ENCODE measurements at places on chromosomes 3 and 15. TPM values are rescaled to one million over a fixed set of nuclear protein-coding genes. Genes with fewer than 3 reads are reported as not detected.
A peak's percentile ranks its signal among the peaks of the same experiment; 100 is the strongest.

DNA sequence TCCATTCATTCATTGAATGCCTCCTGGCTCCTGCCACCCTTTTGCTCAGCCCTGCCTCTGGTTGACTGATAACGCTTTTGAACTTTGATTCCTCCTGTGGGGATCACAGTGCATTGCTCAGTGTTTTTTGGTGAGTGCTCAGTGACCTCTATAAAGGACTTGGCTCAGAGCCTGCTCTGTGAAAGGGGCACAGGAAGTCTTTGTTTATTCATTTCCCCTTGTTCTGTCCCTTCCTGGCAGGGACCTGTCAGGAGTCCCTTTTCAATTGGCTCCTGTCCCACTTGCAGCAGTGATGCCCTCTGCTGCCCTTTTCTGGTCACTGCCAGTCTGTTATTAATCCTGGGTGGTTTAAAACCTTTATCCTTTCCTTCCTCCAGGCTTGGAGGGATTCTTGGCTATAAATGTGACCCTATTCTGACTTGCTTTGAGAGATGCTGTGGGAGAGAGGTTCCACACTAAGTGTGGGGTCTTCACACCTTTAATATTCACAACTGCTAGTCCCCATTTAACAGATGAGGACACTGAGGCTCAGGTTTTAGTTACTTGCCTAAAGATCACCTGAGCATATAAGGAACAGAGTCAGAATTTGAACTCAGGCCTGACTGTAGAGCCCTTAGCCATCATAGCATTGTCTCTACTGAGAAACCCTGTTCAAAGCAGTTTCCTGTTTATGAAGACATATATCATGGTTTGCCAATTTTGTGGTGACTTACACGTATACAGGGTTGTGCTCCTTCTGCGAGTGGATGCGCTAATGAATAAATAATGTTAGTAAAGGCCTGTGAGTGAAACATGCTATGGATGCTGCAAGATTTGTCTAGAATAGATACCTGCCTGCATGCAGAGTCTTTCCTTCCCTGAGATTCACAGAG is 23.2 kb upstream of the TATDN2 start:
- H3K4me3 ChIP-seq = no peak overlapping the region
- no peak for DNase-seq
- H3K4me1 ChIP-seq = peaks cover 5% of the 10 kb centered on the region
- no peaks in the 10 kb centered on the region for H3K27me3 ChIP-seq

GRCh38 chr15:45773149-45773548 is 138.3 kb downstream of the SQOR start:
- no peak overlapping the region for H3K27ac ChIP-seq
- H3K36me3 ChIP-seq = no peaks in the 10 kb centered on the region

GRCh38 chr3:129460155-129460554 is 20.1 kb downstream of the IFT122 start:
- H3K27me3 ChIP-seq = no peaks in the 10 kb centered on the region
- H3K4me3 ChIP-seq = no peak overlapping the region
- H3K36me3 ChIP-seq = peaks cover 31% of the 10 kb centered on the region
- H3K27ac ChIP-seq = no peak overlapping the region
- DNase-seq = no peak

- H3K36me3 ChIP-seq = no peaks in the 10 kb centered on the region
- H3K4me3 ChIP-seq = no peak overlapping the region
- H3K27me3 ChIP-seq = no peaks in the 10 kb centered on the region
- peak overlapping the region; percentile 65 for H3K27ac ChIP-seq
- no peak for DNase-seq
These were observed 84.6 kb upstream of the DCBLD2 start for GRCh38 chr3:98986073-98986472.

DNA sequence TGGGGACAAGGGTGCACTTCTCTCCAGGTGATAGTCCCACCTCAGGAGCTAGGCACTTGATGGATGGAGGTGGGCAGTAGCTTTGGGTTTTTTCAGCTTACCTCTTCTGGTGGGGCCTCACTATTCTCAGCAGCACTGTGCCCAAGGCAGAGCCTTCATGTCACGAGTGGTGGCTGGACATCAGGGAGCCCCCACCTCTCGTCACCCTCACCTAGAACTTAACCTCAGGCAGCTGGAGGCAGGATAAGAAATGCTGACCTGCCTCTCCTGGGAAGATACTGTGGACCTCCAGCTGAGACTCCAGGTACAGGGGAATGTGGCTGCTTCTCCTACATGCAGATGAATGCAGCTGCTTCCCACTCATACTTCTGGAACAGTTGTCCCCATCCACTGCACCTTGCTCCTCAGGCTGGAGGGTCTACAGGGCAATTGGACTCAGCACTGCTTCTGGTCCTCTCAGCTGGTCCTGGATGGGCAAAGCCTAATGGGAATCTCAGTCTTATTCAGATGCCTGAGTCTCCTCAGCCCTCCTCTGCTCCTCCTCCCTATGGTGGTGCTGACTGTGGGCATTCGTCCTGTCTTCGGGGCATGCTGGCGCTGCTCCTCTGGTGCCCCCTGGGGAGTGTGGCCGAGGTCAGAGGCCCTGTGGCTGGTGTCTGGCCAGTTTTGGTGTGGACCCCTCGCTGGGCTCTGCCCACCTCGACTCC is 129.9 kb downstream of the KLF13 start:
- H3K27me3 ChIP-seq = no peaks in the 10 kb centered on the region
- H3K4me1 ChIP-seq = peaks cover 26% of the 10 kb centered on the region
- no peak for DNase-seq
- H3K36me3 ChIP-seq = no peaks in the 10 kb centered on the region
- no peak overlapping the region for H3K4me3 ChIP-seq

Gene CPNE4
- not detected for total RNA-seq

Gene HACD3
- 80.4 TPM for total RNA-seq
